Bronchial epithelial cell (primary cell): ENCODE measurements at places on chromosomes 13 and 19. TPM values are rescaled to one million over a fixed set of nuclear protein-coding genes. Genes with fewer than 3 reads are reported as not detected.
A peak's percentile ranks its signal among the peaks of the same experiment; 100 is the strongest.

The AMER2 gene
- total RNA-seq, result not detected in 2 replicates

The ZNF415 gene
- total RNA-seq, result 3.2 and 8.6 TPM in 2 replicates

The JAK3 gene
- 0.26 TPM in 2 replicates for total RNA-seq

The SERPINE3 gene
- not detected in 2 replicates for total RNA-seq

The RGL3 gene
- total RNA-seq, result 0.26 TPM in 2 replicates

The TGFBR3L gene
- total RNA-seq, result 1.8 and 1.9 TPM in 2 replicates

The PTGER1 gene
- total RNA-seq, result 1.5 and 2.6 TPM in 2 replicates

The GAS6 gene
- total RNA-seq, result 41.3 and 70.0 TPM in 2 replicates

The ZNF575 gene
- total RNA-seq, result not detected in 2 replicates

The IL4I1 gene
- total RNA-seq, result under 0.01 and 0.26 TPM in 2 replicates

DNA sequence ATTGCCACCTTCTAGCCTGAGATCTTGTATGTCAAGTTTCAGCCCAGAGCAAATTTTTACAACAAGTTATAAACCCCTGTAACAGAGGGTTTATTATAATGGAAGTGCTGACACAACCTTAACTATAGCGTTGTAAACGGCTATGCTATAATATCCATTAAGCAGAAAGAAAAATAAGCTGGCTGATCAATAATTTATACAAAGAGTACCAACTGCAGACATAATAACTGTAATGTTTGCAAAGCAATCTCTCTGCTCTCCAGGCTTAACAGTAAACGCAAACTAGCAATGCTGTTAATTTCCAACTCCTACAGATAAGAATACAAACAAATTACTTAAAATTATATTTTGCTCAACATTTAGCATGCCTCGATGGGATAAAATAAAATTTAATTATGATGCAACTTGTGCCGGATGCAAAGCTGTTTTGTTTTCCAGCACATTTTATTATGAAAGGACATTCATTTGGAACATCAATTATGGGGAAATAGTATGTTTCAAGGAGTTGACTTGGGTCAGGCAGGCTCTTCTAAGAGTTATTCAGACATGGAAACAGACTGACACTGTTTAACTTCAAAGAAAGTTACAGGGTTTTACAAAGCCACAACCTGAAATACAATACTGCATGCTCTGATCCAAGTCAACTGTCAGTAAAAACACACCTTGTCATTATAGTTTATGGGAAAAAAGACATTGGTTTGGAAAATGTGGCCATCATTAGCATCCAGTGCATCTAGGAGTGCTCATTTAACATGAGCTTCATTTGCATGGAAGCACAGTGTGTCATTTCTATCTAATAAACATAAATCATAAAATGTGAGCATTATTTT is 6.6 kb upstream of the DACH1 start:
- DNase-seq, result no peak

- DNase-seq, result no peak
These were observed 45.4 kb downstream of the TPT1 start for GRCh38 chr13:45295536-45295935.

- DNase-seq, result no peak
These were observed 211.9 kb downstream of the FGF9 start for GRCh38 chr13:21882766-21883165.

- DNase-seq, result no peak
These were observed 182.8 kb downstream of the FOXO1 start for GRCh38 chr13:40483601-40484000.

DNA sequence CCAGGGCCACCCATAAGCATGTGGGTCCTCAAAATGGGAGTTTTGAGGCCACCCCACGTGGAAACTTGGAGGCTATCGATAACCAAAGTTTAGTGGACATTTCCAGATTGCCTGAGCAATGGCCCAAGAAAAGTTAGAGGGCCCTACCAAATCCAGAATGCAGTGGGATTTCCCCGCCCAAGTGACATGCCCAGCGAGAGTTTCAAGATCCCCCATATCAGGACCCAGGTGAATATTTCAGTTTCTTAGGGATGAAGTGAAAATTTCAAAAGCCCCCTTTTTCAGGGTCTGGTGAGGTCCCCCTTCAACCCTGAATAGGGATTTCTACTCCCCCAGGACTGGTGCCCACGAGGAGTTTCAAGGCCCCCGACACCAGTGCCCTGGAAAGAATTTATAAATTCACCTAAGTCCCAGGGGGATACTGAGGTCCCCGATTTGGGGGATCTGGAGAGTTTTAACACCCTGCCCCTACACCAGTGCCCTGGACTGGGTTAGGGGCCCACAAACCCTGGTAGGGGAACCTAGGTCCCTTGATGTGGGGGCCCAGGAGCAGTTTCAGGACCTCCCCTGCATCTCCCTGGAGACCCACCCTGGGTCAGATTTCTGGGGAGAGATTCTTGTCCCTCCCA is 695 bp downstream of the BST2 start:
- DNase-seq, result no peak

GRCh38 chr19:8576273-8576993 is 809 bp downstream of the MYO1F start:
- DNase-seq, result no peak

DNA sequence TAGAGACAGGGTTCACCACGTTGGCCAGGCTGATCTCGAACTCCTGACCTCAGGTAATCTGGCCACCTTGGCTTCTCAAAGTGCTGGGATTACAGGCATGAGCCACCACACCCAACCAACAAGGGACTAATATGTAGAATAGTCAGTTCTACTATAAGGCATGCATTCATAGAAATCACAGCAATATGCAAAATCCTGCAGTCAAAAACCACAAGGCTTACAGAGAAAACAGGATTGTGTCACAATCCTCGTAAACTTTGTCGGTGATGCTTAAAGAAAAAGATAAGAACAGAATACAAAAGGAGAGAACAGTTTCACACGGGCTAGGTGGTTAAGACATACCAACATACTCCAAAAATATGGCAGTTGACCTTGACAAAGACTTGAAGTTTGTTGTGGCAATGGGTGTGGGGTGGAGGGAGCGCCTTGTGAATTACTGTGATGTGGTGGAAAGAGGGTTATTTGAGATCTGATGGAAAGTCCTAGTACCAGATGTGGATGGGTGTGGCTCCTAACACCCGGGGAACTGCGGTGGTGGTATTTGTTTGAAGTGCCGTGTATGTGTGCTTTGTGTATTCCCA is 12.4 kb downstream of the NOSIP start:
- no peak for DNase-seq

- no peak for DNase-seq
These were observed 2.8 kb upstream of the FCGBP start for GRCh38 chr19:39937094-39937720.

GRCh38 chr13:112806739-112807652 is 117.2 kb downstream of the ATP11A start:
- DNase-seq, result no peak

DNA sequence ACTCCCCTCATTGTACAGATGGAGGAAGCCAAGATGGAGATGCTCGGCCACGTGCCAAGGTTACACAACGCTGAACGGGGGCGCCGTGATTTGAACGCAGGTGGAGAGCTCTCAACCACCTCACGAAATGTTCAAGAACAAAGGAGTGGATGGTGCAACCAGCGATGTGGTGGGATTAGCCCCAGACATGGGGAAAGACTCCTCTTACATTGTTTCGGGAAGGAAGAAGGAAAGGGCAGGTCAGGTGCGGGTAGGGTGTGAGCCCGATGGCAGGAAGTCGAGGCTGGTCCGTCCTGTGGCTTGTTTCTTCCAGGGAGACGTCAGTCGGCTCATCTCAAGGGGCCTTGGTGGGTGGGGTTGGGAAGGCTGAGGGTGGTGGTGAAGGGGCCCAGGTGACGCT is 7.1 kb upstream of the KLK14 start:
- DNase-seq, result no peak

- no peak for DNase-seq
These were observed 6.5 kb upstream of the CDC34 start for GRCh38 chr19:525029-525428.

DNA sequence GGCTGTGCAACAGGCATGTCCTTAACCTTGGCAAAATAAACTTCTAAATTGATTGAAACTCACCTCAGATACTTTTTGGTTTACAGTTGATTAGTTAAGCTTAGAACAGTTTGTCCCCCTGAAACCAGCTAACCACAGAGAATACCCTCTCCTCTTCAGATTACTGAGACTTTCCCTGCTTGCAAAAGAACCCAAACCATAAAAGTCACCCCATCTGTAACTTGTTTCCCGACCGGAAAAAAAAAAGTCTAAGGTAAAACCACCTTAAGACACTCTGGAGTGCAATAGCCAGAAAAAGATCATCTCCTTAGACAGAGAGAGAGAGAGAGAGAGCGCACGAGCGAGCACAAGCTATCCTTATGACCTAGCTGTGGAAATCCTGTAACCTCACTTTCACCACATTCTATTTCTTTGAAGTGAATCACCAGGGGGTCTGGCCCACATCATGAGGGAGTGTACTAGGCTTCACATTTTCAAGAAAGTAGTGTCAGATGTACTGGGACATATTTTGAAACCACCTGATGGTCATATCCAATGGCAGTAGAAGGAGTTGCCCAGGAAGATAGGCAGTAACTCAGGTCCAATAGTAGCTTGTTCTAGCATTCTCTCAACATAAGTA is 11.1 kb upstream of the GTF2F2 start:
- no peak for DNase-seq

DNA sequence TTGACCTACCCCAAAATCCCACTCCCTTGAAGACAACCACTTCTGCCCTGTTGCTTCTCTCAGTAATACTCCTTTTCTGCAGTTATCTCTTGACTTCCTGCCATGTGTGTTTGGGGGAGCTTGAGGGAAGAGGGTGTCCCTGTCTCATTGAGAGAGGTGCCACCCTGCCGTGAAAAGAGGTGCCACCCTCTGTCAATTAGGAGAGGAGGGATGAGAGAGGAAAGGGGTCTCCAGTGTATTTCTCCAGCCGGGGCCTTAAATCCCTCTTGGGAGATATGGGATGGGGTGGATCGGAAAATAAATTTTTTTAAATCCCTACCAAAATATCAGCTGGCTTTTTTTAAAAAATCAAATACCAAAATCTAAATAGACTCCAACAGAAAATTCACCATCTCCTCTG is 16.5 kb downstream of the PLD3 start:
- no peak for DNase-seq

DNA sequence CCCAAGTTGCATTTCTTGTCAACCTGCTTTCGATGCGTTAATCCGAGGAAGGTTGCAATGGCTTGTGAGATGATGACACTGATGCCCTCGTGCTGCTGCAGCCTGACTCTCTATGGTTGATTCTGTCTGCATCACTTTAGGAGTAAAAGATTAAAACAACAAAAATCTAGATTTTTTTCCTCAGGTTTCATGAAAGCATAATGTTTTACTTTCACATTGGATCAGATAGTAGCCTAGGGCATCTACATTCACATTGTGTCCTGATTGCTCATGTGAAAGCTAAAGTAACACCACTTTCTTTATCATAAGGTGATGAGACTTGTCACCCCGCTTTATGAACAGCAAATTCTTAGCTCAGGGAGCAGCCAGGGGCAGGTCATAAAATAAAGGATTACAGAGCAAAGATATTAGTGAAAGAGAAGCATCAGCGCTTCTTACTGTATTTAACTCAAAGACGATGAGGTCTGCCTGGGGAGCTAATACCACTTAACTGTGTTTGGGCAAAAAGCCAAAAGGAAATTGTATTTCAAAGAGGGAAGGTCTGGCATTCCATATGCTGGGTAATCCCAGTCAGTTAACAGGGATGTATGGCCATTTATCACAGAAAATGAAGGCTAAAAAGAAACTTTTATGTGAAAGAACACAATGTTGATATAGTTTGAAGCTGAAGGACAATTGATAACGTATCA is 270.5 kb downstream of the GPC6 start:
- DNase-seq, result no peak

- peak; percentile 49 for DNase-seq
These were observed 1.8 kb downstream of the ZNF175 start for GRCh38 chr19:51572908-51573307.

DNA sequence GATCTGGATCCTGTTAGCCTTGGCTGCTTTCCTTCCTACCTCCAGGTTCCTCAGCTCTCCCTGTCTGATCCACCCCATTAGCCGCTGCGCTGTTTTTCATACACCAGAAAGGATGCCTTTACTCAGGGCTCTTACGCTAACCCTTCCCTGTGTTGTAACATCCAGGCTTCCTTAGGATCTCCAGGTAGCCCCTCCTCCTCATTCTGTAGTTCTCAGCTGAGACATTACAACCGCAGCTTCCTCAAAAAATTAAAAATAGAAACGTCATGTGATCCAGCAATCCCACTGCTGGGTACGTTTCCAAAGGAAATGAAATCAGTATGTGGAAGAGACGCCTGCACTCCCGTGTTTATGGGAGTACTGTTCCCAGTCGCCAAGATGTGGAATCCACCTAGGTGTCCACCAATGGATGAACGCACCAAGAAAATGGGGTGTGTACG is 18.4 kb upstream of the MYADM start:
- DNase-seq, result no peak

DNA sequence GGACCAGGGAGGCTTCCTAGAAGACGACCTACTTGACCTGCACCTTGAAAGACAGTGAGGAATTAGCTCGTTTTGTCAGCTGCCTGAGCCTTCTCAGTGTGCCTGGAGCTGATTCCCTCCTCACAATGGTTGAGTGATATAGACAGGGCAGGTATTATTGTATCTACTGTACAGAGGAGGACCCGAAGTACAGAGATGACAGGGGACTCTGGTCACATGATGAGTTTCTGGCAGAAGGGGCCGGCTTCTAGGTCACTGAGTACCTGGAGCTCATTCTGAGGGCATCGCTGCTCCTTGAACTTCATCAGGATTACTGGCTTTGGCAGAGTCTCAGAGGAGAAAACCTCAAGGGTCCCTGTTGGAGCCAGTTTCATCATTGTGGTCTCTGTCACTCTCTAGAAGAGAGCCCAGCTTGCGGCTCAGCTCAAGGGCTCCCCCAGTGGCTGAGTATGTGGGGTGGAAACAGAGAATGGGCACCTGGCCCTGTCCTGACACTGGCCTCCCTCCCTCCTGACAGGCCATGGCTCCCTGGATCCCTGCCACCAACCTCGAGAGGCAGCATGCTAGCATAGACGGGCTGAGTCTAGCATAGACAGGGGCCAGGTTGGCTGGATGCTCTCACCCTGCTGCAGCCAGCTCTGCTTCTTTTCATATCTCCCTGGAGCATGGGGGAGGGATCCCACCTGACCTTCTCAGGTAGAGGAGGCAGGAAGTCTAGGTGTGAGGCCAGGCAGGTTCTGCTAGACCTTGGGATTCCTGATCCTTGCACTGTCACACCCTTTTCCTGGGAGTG is 38.7 kb downstream of the NFIX start:
- peak; percentile 70 for DNase-seq

- no peak for DNase-seq
These were observed 7.3 kb upstream of the CCNE1 start for GRCh38 chr19:29804493-29804892.

DNA sequence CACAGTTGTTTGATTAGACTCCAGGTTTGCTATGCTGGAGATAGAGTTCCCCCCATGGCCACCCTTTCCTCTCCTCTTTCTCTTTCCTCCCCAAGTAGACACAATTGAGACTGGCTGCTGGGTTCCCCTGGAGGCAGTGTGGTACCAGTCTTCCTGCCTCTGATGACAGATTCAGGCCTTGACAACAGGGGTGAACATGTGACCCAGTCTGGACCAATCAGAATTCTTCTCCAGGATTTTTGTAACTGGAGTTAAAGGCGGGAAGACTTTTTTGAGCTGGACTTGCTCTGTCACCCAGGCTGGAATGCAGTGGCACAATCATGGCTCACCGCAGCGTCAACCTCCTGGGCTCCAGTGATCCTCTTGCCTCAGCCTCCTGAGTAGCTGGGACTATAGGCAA is 48.7 kb downstream of the CCNE1 start:
- DNase-seq, result no peak

GRCh38 chr13:102697929-102698648 is 3.2 kb upstream of the METTL21C start:
- DNase-seq, result no peak
